ENCODE measurements at places on chromosomes 6 and 20.

GRCh38 chr6:155033021-155033791 is 38.1 kb downstream of the TIAM2 start:
- DNase-seq, result no peak

- no peak for DNase-seq
These were observed 1.6 kb downstream of the TOX2 start for GRCh38 chr20:43916073-43916880.

- no peak for DNase-seq
These were observed 7.2 kb downstream of the THBS2 start for GRCh38 chr6:169246445-169246844.

DNA sequence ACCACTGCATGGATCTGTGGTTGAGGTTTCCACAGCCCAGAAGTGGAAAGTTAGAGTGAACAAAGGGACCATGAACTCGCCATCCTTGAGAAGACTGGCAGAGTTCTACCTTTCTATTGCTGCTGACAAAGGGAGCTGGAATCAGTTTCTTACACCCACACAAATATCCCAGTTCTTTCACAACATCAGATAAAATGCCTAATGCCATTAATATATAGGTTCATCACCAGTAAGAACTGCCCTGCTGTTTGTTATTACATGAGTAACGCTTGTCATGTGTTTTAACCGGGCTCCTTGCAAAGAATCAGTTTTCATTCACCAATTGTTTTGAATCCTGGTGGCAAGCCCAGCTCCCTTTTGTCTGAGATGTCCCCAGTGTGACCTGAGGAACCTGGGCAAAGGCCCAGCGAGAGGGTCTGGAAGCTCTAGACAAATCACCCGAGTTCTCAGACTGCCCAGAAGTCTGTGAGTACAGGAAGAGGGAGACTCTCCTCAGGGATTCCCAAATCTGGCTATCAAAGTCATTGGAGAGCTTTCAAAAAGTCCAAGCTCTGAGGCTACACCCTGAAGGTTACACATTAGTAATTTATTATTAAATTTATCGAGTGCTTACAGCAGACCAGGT is 7.5 kb upstream of the CD164 start:
- DNase-seq, result no peak

GRCh38 chr6:111050261-111051023 is 36.9 kb upstream of the SLC16A10 start:
- DNase-seq, result no peak

- no peak for DNase-seq
These were observed 64.9 kb upstream of the HMGCLL1 start for GRCh38 chr6:55643861-55644260.

- peak; percentile 26 for DNase-seq
These were observed 14.2 kb downstream of the FIG4 start for GRCh38 chr6:109705258-109705657.

GRCh38 chr6:22980446-22980845 is 411.1 kb downstream of the HDGFL1 start:
- DNase-seq, result no peak

GRCh38 chr6:24926192-24926591 is 9.6 kb downstream of the RIPOR2 start:
- DNase-seq, result no peak

DNA sequence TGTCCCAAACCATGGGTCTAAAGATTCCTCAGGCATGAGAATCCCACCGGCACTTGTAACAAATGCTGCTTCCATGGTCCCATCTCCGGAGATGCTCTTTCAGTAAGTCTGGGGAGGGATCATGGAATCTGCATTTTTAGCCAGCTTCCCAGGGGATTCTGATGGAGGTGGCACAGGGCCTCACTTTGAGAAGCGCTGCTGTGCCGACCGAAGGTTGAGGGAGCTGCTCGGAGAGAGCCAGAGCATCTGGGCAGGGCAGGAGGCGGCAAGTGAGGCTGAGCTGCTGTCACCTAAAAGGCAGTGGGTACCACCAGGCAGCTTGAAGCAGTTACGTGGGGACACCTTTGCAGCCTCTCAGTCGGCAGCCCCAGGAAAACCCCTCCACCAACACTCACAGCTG is 100.2 kb upstream of the CDYL start:
- no peak for DNase-seq

DNA sequence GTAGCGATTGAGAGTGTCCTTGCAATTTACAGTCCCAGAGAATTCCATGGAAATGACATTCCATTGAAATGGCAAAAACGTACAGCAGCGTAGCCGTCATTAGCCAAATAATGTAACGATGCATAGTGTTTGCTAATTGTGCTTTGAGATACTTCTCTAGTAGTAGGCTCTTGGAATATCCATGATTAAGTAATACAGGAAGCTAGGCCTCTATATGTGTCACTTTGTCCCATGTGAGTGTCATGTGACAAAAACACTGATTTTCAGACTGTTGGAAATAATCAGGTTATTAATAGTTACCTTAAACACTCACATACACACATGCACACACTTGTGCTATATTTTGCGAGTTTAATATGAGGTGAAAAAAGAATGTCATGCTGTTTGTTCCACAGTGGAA is 35.2 kb downstream of the SLX4IP start:
- DNase-seq, result no peak

GRCh38 chr20:33010133-33010504 is 2.6 kb downstream of the BPIFB2 start:
- DNase-seq, result no peak

- DNase-seq, result no peak
These were observed 79.9 kb downstream of the PREX1 start for GRCh38 chr20:48747840-48748414.

GRCh38 chr6:143323729-143324470 is 126.6 kb downstream of the ADAT2 start:
- DNase-seq, result no peak

DNA sequence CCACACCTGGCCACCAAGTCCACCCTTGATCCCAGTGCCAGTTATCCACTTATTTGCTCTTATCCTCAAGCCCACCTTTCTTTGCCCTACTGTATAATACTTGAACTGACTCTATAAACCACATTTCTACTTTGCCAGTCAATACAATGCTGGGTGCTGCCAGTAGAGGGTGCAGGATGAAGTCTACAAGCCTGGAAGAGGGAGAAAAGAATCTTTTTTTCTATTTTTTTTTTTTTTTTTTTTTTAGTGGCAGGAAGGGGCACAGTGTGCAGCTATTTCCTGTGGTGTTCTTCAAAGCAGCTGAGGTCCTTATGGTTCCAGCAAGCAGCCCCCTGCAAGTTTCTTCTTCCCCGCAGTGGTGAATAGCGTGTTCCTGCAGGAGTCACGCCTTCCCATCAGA is 22.2 kb upstream of the GABRR1 start:
- DNase-seq, result no peak

- DNase-seq, result no peak
These were observed 10.5 kb downstream of the SYNGAP1 start for GRCh38 chr6:33430334-33430733.

DNA sequence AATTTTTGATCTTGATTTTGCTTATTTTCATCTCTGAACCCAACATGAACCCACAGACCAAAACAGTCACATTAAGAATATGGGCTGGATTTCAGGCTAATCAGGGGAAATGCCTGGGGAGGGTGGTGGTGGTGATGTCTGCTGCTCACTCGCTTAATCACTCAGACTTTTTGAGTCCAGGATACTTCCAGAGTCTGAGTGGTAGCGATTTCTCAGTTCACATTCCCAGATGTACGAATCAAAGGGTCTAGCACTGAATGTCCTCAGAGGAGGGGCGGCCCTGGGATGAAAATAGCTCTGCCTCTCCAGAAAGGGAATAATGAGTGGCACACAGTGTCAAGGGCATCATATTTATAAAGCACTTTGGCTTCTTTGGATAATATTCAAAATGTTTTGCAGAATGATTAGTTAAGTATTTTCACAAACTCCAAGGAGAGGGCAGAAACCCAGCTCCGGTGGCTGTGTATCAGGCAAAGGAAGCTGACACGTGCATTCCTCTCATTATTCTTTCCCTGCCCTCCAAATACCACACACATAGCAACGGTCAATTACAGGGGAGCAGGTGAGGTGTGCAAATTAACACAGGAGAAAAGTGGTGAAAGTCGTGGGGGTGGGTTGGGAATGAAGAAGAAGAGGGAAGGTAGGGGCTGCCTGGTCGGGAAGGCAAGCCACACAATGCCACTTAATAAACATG is 345.2 kb upstream of the RSPO3 start:
- no peak for DNase-seq

DNA sequence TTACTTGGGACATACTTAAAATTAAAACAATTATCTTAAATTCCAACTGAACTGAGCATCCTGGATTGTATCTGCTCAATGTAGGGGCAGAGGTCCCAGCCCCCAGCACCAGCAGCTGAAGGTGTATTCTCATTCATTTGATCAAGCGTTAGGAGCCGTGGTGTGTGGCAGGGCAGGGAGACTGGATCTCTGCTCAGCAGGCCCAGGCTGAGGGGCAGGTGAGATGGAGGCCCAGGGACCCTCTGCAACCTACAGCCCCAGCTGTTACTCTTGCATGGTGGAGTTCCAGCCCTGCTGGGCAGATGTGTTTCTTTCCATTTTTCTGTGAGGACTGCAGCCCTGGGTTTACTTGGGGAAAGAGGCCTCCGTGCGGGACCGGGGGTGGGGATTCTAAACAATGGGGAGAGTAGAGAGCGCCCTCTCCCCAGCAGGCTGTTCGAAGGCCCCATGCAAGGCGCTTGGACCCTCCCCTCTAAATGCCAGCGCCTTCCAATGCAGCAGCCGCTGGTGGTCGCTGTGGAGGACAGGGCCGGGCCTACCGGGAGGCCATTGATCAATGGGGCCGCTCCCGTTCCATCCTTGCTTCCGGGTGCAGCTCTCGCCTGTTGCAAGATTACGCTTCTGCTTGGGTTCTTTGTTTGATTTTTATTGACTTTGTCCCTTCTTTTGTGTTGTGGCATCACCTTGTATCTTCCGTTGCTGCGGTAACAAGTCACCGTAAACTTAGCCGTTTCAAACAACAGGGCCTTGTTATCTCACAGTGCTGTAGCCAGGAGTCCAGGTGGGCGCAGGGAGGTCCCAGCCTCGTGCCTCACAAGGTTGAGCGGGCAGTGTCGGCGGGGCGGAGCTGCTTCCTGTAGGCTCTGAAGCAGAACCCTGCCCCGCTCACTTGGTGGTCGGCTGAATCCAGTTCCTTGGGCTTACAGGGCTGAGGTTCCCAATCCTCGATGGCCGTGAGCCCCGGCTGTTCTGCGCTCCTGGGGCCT is 134.8 kb upstream of the PHACTR3 start:
- no peak for DNase-seq

DNA sequence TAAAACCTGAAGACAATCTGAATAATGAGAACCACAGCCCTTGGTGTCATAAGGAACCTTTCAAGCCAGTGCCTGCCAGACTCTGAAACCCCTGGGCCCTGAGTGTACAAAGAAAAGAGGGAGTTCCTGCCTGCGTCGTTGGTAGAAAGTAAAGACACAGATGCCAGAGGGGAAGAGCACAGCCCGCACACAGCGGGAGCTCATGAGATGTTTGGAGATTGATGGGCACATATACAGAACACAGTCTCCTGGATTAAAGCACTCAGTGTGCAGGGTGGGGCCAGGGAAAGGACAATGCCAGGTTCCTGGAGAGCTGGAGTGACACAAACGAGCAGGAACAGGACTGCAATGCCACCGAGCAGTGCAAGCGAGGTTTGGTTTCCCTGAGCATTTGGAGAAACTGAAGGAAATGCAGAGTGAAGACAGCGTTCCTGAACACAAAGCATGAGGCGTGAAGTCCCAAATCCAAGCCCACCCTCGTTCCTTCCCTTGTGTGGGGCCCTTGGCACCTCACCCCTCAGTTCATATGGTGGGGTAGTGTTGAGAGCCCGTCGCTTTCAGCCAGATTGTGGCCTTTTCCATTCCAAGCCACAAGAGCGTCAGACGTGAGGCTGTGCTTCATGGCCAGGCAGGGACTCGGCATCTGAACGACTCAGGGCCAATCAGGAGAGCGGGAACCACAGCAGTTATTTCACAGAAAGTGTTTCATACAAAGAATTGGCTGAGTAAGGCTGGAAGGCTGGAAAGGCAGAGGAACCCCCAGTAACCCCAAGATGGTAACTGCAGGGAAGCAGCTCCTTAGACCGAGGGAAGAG is 41.0 kb upstream of the RPS6KA2 start:
- no peak for DNase-seq

DNA sequence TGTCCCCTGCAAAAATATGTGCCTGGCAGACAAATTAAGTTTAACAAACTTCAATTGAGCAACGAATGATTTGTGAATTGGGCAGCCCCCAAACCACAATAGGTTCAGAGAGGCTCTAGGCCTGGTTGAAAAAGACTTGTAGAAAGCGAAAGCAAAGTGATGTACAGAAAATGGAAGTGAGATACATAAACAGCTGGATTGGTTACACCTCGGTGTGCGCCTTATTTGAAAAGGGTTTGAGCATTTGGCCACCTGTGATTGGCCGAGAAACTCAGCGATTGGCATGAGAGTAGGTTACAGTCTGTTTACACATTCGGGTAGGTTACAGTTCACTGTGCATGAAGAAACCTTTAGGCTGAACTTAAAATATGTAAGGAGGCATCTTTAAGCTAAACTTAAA is 136.9 kb downstream of the CD83 start:
- no peak for DNase-seq

DNA sequence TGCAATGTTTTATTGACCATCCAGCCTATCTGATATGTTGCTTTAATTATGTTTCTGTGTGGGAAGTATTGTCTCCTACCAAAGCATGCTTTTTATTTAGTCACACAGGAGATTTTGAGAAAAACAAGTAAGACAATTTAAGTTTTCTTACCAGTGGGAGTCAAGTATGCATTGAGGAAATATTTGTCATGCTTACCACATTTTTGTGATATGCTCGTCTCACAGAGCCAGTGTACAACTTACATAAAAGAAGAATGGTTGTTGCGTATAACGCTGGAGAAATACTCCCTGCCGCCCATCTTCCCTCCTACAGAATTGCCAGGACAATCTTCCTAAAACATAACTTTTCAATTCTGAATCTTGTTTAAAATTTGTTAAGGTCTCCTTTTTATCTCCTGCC is 37.1 kb upstream of the FILIP1 start:
- no peak for DNase-seq

- DNase-seq, result no peak
These were observed 93.6 kb downstream of the RPP40 start for GRCh38 chr6:4910037-4910760.

DNA sequence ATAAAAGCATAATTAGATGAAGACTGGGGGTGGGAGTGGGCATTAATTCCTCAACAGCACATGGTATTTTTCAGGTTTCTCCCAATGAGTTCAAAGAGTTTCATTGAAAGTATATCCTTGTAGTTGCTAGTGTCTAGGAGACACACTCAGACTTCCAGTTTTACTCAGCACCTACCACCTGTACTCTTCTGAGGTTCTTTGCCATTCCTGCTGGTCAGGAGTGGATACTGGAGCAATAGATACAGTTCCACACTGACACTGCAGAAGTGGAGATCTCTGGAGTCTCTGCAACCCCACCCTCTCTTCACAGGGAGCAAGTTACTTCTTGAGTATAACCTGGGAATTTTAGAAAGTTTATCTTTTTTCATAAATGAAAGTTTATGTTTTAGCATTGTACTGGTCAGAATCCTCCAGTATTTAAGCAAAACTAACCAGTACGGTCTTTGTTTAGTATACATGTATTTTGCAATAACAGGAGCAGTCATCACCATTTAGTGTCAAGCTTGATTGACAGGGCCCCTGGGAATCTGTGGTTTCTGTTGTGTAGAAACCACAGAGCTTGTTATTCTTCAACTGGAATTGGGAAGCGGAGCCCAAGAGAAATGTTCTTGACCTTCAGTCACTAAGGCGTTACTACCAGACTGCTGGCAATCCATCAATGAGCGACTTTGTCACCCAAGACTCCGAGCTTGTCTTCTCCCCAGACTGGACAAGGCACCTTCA is 148.1 kb downstream of the ZDHHC14 start:
- no peak for DNase-seq

- peak; percentile 71 for DNase-seq
These were observed 76.2 kb downstream of the ATXN1 start for GRCh38 chr6:16684896-16685554.
